ENCODE measurements at places on chromosomes 4 and X.

GRCh38 chr4:159607809-159608208 is 504.9 kb downstream of the RAPGEF2 start:
- no peak for DNase-seq

DNA sequence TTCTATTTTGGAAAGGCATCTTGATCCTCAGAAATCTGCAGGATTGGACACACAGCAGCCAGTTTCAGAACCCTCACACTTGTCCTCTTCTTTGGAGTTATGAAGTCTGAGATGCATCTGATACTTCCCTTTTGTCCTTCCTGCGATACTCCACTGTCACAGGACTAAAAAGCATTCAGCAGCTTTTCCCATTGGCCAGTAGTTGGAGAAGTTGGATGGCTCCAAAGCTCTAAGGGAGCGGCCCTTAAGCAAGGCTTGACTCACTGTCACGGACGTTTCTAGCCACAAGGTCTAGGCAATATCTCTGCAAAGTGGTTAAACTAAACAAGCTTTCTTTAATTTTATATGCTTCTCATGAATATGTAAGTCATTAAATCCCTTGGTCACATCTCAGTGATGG is 417.0 kb downstream of the AFF2 start:
- no peak for DNase-seq

- DNase-seq = no peak
These were observed 177.8 kb upstream of the ETNPPL start for GRCh38 chr4:108940634-108941033.

- no peak for DNase-seq
These were observed 3.5 kb downstream of the TMSB4X start for GRCh38 chrX:12978205-12979025.

GRCh38 chr4:15648600-15648999 is 6.6 kb downstream of the FBXL5 start:
- no peak for DNase-seq

DNA sequence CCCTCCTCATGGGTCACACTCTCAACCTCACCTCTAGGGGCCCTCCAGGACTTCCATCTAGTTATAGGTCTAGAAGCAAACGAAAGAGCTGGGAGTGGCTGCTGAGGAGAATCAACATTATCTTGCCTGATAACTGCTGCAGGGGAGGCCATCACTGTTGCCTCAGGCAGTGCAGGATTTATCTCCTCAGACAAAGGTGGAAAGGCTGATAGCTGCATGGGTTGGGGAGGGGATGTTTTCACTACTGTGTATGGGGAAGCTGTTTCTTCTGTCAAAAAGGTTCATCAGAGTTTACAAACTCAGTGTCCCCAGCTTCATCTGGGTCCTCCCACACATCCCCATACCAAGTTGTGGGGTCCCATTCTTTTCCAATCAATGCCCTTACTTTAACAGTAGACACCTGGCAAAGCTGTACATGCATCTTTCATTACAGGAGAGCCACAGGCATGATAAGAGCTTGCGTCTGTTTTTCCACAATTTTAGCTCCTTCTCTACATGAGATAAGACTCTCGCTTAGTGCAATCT is 17.6 kb upstream of the PRDM8 start:
- DNase-seq = no peak

DNA sequence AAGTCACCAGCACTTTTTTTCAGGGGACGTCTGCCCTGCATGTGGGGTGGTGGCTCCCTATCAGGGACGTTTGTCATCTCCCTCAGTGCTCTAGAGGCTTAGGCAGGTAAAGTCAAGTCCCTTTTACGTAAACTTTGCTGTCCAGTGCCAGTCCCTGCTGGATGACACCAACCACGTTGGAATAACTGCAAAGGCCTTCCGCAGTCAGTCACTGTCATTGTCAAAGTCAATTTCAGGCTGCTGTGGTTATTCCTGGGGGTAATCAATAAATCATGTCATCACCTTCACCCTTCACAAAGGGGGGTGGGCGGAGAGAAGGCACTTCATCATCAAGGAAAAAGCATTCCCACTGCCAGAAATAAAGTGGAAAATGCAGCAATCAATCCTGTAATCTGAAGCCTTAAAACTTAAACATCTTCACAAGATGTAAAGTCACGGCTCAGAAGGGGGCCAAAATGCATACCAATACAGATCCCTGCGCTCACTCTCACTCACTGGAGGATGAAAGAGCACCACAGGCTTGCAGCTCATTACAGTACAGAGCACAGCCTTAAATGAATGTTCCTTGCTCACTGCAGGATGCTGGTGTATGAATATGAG is 56.2 kb downstream of the CLDN22 start:
- DNase-seq = no peak

- DNase-seq = no peak
These were observed 778 bp downstream of the CASP3 start for GRCh38 chr4:184648313-184649025.

GRCh38 chrX:96464880-96465558 is 219.6 kb upstream of the DIAPH2 start:
- DNase-seq = no peak

DNA sequence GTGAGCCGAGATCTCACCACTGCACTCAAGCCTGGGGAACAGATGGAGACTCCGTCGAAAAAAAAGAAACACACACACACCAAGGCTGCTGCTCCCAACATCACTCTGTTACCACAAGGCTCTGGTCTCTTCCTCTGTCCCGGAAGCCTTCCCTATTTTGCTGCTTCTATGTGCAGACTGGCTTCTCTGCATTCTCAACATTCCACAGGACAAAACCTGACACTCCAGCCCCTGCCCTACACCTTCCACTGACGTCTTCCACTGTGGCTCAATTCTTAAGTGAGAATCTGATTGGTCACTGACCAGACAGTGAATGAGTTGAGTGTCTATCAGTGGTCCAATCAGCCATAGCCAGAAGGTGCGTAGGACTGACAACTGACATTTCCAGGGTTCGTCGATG is 5.9 kb downstream of the ODAPH start:
- DNase-seq = no peak

- DNase-seq = no peak
These were observed 38.4 kb downstream of the TMEM271 start for GRCh38 chr4:537436-538264.

DNA sequence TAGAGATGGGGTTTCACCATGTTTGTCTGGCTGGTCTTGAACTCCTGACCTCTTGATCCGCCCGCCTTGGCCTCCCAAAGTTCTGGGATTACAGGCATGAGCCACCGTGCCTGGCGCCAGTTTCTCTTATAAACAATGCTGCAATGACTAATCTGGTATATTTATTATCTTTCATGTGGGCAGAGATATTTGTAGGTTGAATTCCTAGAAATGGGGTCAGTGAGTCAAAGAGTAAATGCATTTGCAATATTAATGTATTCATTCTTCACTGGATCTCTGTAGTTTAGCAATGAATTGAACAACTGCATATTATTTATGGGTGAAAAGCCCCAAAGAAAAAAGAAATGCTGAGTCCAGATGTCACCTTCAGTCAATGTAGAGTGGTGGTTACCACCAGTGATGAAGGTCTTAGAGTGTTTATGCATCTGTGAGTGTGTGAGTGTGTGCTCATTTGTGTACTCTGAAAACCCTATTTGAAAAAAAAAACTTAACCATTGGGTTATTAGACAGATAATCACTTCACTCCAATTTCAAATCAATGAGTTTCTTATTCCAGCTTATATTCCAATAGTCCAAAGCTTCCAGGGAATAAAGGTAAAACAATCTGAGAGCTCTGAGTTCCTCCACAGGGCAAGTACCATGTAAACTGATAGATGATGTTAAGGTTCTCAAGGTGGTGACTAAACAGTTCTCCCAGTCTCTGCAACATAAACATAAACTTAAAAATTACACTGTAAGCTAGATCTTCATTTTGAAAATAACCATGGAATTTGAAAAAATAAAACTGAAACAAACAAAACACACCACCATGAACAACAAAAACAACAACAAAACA is 22.6 kb upstream of the CD38 start:
- DNase-seq = no peak

- no peak for DNase-seq
These were observed 131.7 kb downstream of the CLCN4 start for GRCh38 chrX:10288373-10288975.

GRCh38 chrX:146056511-146057081 is 239.0 kb downstream of the SLITRK2 start:
- DNase-seq = no peak

DNA sequence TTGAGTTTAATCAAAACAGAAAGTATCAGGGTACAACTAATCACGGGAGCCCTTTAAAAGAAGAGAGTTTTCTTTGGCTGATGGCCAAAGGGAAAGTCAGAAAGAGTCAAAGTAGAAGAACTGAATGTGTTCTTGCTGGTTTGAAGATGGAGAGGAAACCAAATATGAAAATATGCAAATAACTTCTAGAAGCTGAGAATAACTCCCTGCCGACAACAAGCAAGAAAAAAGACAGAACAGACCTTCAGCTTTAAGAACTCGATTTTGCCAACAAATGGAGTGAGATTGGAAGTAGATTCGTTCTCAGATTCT is 903.8 kb downstream of the STIM2 start:
- DNase-seq = no peak

DNA sequence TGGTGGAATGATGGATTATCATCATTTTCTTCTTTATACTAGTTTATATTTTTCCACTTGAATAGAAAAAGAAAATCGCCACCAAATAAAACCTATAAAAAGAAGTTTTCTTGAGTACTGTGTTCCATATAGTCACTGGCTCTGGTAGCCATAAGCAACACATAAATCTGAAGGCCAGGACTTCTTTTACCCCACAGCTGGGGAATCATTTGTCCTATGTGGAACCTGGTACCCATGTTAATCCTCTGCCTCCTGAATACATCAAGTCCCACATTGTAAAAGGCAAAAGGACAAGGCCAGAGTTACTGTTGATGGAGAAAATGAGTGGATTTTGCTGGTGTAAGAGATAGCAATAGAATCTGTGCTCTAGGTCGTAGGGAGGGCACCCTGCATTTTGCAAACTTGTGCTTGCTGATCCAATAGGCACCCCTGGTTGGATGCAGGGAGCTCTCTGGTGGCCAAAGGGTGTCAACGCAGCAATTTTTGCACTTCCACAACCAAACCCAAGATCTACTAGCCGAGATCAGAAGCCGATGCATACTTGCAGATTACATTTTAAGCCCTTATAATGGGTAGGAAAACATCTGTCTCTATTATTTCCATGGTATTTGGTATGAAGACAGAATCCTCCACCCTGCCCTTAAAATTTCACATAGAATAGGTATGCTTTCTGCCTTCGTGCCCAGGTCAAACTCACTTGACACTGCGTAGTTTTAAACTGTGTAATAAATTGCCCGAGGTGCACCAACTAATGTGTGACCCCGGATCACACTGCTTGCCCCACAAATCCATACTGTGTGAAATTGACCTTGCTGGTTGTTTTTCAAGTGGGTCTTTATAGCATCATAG is 146.2 kb upstream of the SCML1 start:
- DNase-seq = no peak

DNA sequence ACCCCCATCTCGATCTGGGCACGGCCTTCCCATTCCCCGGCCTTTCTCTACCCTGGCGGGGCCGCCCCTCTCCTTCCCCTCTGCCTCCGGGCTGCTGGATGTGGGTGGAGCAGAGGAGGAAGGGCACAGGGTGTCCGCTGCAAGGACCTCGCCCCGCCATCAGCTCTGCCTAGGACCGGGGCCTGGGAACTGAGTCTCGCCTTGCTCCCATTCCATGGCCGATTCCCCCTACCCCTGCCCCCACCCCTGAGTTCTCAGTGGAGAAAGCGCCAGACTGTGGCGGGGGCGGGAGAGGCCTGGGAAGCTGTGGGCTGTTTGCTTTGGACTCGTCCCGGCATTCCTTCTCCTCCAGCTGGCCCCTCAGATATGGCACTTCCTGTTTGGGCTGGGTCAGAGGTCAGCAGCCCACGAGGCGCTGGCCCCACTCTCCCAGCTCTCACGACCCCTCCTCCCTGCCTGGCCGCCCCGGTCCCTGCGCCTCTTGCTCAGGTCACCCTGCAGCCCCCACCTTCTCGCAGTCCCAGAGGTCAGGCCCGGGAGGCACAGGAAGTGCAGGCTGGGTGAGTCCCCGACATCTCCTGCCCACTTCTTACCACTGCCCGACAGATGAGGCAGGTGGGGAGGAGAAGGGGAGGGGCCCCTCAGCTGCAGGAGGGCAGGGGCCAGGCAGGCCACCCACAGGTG is 6.4 kb upstream of the BGN start:
- DNase-seq = no peak

GRCh38 chr4:129422277-129422676 is 326.3 kb downstream of the C4orf33 start:
- DNase-seq = no peak

- DNase-seq = no peak
These were observed 33.9 kb downstream of the KLHL15 start for GRCh38 chrX:23993012-23993633.

Measured in keratinocyte (primary cell).